ENCODE measurements at places on chromosomes 6 and 20.

GRCh38 chr6:56246541-56246880 lies 869 bp downstream of the COL21A1 start:
- DNase-seq = no peak

- no peak for DNase-seq
Observed at GRCh38 chr6:76774781-76775384, 688.4 kb downstream of the HTR1B start.

- DNase-seq = no peak
Observed at GRCh38 chr6:169936355-169936975, 185.0 kb downstream of the ERMARD start.

DNA sequence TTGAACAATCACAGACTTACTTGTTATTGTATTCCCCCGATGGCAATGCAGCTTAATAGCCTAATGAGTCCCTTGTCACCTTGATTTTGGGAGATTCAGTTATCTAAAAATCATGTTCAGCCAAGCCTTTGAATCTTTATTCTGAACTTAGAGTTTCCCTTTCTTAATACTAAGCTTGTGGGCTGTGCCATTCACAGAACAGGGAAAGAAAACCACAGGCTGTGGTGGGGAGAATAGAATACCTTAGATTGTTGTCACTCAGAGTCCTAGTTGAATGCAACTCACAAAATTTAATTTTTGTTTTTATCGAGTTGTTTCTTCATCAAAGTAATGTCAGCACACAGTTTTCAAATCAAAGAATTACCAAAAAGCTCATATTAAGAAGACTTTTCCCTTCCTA lies 37.4 kb downstream of the RFPL4B start:
- DNase-seq = no peak

GRCh38 chr6:25829375-25829774 lies 2.5 kb downstream of the SLC17A1 start:
- no peak for DNase-seq

DNA sequence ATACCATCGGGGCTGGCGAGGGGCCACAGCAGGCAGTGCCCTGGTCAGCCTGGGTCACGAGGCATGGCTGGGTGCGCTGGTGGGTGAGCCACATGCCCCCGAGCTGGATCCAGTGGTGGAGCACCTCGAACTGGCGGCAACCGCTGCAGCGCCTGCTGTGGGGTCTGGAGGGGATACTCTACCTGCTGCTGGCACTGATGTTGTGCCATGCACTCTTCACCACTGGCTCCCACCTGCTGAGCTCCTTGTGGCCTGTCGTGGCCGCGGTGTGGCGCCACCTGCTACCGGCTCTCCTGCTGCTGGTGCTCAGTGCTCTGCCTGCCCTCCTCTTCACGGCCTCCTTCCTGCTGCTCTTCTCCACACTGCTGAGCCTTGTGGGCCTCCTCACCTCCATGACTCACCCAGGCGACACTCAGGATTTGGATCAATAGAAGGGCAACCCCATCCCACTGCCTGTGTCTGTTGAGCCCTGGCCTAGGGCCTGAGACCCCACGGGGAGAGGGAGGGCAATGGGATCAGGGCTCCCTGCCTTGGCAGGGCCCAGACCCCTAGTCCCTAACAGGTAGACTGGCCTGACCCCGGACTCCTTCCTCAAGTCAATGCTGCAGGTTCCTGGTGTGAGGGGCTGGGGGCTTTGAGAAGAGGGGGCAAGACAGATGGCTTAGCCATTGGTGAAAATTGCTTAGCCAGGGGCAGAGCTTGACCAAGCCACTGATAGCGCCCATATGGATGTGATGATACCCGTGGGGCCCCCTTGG lies 598 bp downstream of the TMEM239 start:
- no peak for DNase-seq

DNA sequence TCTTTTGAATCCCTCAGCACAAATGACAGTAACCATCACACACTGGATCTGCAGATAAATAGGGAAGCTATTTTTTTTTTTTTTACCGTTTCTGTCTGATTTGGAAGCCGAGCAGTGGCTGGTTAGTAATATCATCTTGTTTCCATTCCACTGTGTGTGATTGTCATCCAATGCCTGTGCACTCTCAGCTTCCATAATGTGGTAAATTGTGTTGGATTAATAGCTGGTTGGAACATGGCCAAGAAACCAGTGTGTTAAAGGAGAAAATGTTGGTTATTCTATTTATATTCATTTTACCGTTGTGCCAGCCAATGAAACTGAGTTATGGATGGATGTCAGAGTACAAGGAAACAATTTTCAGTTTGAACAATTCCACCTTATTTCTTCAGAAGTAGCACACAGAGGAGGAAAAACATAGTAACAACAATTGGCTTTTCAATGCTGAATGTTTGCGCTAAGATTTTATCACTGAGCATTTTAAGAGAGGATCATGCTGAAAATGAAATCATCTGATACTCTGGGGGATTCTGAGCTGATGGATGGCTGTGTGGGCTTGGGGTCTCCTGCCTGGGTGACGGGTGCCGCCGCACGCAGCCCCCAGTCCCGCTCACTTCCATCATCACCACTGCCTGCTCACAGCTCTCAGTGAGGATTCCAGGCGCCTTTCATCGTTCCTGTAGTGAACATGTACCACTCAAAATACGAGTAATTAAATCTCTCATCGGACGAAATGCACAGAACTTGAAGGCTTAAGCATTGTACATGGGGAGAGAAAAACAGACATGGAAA lies 40.7 kb upstream of the EXOC2 start:
- no peak for DNase-seq

DNA sequence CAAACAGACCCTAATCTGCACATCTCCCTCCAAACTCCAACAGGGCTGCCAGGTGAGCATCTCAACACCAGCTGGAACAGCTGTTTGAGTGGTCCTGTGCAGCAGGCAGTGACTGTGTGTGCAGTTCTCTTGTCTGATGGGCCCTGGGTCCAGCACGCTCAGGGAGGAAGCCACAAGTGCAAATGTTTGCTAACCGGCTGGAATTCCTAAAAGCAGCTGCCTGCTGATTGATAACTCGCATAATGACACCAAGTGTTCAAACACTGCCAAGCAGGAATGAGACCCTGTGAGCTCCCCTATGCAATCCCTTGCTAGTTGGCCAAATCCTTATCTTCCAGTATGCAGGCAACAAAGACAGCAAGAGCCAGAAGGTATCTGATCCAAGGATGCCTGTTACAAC lies 650.6 kb downstream of the CBLN4 start:
- no peak for DNase-seq

DNA sequence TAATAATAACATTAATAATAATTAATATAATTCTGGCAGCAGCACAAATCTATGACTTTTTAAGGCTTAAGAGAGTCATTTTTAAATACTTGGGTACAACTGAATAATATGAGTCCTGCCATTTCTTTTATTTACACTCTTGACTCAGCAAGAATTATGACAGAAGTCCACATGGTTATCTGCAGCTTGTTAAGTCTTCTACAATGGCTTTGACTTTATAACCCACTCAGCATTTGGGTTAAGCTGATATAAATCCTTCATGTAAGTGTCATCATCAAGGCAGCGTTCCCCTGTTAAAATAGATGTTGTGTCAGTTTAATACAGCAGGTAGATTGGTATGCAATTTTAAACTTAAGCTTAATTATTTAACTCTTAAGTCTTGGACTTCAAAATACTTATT lies 131.7 kb downstream of the ARHGAP18 start:
- DNase-seq = no peak

- no peak for DNase-seq
Observed at GRCh38 chr6:165834613-165835259, 171.7 kb upstream of the PDE10A start.

DNA sequence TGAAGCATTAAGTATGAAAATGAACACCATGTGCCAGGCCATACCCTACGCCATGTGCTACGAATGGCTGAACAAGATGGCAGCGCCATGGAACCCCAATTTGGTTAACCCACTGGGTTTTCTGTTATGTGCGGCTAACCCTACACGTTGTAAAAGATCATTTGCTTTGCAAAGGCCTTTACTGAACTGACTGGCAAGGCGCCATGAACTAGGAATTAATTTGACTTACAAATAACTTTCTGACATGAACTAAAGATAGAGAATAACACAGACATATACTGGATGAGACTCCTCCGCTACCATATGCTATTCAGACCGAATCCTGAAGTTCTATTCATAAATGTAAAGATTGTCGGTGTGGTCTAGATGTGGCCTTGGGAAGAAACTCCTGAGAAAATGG lies 3.9 kb downstream of the CNKSR3 start:
- no peak for DNase-seq

- DNase-seq = no peak
Observed at GRCh38 chr6:15017261-15017660, 228.6 kb upstream of the JARID2 start.

GRCh38 chr6:4004249-4004648 lies 74.7 kb downstream of the FAM217A start:
- no peak for DNase-seq

- no peak for DNase-seq
Observed at GRCh38 chr20:60381643-60382400, 423.6 kb downstream of the CDH26 start.

DNA sequence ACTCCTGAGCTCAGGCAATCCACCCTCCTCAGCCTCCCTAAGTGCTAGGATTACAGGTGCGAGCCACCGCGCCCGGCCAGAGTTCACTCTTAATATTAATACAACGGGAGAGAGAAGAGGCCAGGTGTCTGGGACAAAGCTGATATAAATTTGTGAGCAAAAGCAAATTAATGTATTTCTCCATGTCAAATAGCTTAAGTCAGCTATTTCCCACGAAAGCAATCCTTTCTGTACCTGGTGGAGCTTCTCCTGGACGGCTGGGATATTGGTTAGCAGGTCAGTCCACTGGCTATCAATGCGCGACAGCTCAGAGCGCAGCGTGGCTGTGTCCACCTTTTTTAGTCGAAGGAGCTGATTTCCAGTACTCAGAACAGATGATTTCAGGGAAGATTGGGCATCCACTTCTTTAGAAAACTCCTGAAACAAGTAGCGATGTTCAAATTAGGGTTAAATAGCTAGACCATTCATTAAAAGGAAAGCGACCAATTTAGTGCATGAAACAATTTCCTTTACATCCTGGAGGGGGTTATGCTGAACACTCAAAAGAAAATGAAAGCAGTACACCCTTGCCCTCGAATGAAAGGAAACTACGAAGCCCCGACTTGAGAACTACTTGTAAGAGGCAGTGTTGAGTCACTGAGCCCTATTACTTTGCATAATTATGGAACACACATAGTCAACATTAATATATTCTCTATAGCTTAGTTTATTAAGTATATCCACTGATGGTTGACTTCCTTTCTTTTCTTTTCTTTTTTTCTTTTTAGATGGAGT lies 403.4 kb downstream of the SYNE1 start:
- DNase-seq = no peak

GRCh38 chr6:98904096-98904495 lies 43.6 kb downstream of the FBXL4 start:
- DNase-seq = no peak

DNA sequence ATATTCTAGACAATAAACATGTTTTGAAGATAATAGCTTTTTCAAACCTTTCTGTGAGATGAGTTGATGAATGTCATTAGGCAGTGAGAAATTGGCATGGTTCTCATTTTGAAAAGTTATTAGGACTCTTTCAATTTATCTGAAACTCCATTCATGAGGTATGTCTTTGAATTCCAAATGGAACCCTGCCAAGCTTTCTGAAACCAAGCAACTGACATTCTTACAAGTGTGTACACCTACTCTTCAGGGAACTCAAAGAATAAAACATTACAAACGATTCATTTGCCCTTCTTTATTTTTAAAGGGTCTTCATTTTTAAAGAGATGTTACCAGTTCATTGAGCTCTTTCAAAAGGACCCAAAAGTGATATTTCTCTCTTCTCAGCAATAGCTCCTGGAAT lies 2.1 kb upstream of the TRDN start:
- no peak for DNase-seq

DNA sequence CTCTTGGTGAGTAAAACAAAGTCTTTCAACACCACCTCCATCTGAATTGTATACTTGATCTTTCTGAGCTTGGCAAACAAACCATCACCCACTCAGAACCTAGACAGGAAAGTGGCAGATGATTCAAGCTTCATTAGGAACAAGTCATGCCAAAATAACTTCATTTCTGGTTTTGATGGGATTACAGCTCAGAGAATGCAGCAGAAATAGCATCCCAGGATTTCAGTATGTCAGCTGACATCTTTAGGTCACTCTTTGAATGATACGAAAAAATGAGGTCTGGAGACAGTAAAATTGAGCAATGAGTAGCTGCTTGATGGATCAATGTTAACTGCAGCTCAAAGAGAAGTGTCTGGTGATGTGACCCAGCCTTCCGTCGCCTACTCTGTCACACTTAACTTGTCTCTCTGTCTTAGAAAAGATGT lies 92.4 kb downstream of the GJA10 start:
- no peak for DNase-seq

GRCh38 chr6:72560721-72561593 lies 60.9 kb upstream of the KCNQ5 start:
- no peak for DNase-seq

DNA sequence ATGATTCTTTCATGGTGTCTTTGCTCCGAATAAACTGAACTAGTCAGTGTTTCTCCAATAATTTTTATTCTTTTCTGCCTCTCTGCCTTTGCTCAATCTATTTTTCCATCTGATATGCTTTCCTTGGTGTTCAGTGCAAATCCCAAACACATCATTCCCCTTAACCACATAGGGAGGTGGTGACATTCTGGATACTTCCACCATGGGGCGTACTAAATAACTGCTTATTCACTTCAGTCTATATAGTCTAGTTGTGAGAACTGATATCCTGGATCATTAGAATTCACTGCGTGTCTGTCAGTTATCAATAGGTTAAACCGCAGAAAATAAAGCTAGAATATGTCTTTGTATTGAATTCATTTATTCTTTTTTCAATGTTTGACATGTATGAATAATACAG lies 83.1 kb downstream of the KCNQ5 start:
- DNase-seq = no peak

DNA sequence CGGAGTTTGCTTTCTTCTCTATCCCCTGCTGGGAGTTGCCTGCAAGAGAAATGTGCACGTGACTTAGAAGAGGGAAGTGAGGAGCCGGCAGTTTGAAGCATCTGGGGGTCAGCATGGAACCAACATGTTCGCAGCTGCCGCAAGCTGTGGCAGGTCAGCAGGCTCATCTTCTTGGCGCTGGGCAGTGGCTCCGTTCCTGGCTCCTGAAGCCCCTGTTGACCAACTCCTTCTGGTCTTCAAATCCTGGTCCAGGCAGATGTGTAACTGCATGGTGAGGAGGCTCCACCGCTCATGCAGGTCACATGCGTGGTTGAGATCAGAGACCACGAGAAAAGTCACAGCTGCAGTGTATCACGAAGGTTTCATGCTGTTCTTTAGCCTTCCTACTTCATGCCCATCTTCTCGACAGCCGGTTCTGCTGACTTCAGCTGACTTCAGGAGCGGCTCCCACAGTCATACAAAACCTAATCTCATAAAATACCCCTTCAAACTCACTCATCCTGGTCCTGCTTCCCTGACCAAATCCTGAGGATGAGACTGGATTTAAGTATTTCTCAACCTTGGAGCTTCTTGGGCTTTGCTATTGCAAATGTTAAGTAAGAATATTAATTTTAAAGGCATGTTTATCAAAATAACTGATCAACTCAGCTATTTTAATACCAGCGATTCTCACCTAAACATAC lies 44.9 kb upstream of the BCAS1 start:
- no peak for DNase-seq
